Stimulated activated CD8-positive, alpha-beta memory T cell treated with anti-CD3 and anti-CD28 coated beads, Interleukin-7, amount 100 ng/mL, for 48 hours (primary cell): ENCODE measurements at places on chromosomes 2 and 18.

GRCh38 chr18:21363348-21363747 is 121.3 kb downstream of the GREB1L start:
- DNase-seq, result no peak

DNA sequence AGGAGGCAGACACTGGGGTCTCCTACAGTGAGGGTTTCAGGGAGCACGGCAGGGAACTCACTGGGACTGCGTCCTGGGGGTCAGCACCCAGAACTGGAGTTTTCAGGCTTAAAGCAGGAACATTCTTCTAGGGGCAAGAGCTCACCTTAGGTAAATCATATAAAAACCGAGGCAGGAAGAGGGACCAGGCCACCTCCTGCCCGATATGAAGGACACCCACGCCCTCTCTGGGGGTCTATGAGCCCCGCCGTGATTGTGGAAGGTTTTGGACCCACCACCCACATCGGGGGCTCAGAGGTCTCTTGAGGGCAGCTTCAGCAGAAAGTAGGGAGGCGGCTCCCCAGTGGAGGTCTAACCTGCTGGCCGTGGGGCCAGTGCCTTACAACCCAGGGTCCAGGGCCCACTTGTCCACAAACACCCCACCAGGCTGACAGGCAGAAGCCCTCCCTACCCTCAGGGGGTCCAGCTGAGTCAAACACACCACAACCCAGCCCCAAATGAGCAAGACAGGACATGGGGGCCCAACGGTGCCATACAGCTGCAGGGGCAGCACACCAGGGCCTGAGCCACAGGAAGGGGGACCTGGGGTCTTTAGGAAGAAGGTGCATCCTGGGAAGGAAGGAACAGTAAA is 25.3 kb downstream of the CROCC2 start:
- DNase-seq, result no peak

DNA sequence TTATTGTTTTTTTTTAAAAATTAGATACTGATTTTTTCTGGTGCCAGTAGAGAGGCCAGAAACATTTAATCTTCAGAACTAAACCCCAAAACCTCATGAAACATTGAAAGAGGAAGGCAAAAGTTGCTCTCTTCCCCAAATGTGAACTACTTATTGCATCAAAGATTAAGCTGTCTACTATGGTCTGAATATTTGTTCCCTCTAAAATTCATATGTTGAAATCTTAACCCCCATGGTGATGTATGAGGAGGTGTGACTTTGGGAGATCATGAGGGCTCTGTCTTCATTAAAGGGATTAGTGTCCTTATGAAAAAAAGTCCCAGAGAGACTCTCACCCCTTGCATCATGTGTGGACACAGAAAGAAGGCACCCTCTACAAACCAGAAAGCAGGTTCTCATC is 28.2 kb upstream of the SLC8A1 start:
- no peak for DNase-seq

GRCh38 chr18:22543769-22544168 is 126.1 kb upstream of the CTAGE1 start:
- DNase-seq, result no peak

GRCh38 chr2:175679231-175679630 is 322.8 kb downstream of the LNPK start:
- DNase-seq, result no peak

GRCh38 chr2:328761-329160 is 40.9 kb upstream of the ALKAL2 start:
- DNase-seq, result no peak

DNA sequence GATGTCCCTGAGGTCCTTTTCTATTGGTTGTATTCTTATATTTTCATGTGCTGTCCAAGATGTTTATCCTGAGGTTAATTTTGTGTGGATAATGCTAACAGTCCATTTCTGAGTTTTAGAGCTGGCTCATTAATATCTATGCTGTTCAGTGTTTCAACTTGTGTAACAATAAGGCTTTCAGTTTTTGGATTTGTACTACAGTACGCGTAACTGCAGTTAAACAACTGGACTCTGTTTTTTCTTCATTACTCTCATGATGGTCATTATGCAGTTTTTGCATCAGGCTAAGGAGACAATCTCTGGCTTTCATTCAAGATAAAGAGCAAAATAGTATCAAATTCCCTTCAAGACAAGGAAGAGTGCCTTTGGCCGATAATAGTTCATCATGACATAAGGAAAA is 1364.8 kb downstream of the DPP10 start:
- DNase-seq, result no peak

GRCh38 chr2:156429211-156429610 is 7.0 kb upstream of the GPD2 start:
- no peak for DNase-seq

GRCh38 chr2:68835621-68836020 is 35.6 kb downstream of the BMP10 start:
- DNase-seq, result no peak

- no peak for DNase-seq
Observed at GRCh38 chr2:177466337-177467195, 74.0 kb downstream of the AGPS start.

DNA sequence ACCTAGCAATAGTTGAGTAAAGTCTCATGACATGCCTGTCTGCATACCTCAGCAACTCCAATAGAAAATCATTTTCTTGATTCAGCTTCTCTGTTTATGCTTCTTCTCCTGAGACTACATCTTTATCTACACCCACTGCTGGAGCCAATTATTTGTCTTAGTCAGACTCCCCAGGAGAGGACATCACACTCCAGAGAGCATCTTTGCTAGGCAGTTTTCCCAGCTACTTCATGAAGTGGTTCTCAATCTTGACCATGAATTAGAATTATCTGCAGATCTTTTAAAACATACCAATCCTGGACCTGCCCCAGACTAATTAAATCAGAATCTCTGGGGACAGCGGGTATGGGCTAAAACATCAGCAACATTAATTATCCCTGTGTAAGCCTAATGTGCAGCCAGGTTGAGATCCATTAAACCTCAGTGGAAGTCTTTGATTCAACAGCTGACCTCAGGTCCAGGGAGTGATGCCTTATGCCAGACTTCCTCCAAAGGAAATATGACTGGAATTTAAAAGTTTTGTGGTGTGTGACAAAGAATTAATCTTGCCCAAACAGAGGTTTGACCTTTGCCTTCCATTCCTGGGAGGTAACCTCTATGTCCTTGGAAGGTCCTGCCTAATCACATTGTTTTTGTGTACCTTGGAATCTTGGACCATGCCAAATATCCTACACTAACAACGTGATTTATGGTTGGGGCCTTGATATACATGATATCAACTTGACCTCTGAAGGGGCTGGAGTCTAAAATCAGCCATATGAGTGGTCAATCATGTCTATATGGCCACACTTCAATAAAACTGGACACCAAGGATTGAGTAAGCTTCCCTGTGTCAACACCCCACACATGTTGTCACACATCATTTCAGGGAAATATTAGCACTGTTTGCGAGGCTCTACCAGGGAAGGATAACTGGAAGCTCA is 99.3 kb upstream of the DNAJC10 start:
- no peak for DNase-seq

DNA sequence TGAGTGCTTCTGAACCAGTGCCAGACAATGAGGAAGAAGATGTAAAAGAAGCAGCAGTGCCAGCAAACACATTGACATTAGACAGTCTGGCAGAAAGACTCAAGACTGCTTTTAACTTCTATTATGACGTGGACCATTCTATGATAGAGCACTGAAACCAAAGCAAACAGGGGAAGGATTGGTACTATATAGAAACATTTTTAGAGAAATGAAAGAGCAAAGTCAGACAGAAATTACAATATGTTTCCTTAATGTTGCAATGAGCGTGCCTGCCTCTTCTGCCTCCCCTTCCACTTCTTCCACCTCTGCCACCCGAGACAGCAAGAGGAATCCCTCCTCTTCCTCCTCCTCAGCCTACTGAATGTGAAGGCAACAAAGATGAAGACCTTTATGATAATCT is 39.7 kb downstream of the DHX57 start:
- no peak for DNase-seq

- DNase-seq, result no peak
Observed at GRCh38 chr18:51807336-51807735, 532.7 kb upstream of the DCC start.

DNA sequence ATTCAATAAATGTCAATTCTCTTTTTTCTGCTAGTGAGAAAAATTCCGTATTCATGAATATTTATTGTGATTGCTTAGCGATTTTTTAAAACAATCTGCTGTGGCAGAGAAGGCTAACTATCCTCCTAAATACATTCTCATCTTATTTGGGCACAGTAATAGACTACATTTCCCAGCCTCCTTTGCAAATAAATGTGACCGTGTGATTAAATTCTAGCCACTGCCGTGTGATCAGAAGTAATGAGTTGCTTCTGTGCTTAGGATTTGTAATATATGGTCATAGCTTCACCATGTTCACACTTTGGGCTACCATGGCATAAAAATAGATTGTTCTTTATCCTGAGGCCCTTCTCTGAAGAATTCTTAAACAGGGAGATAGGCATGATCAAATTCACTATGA is 179.6 kb downstream of the FAM124B start:
- no peak for DNase-seq

GRCh38 chr2:86241611-86242010 is 42.4 kb downstream of the MRPL35 start:
- DNase-seq, result no peak
